ENCODE measurements at places on chromosomes 11 and 22.

DNA sequence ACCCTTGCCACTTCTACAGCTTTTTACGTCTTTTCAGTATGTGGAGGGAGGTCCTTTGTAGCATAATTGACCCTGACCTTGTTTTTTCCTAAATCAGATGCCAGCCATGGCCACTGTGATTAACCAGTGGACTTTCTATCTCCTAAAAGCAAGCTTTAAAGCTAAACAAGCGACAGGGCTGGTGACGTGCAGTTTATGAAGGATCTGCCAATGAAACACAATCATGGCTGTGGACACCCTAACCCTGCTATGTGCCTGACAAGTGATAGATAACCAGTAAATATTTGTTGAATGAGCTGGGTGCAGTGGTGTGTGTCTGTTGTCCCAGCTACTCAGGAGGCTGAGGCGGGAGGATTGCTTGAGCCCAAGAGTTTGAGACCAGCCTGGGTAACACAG, 64.2 kb downstream of the LIF start:
- no peak for DNase-seq

DNA sequence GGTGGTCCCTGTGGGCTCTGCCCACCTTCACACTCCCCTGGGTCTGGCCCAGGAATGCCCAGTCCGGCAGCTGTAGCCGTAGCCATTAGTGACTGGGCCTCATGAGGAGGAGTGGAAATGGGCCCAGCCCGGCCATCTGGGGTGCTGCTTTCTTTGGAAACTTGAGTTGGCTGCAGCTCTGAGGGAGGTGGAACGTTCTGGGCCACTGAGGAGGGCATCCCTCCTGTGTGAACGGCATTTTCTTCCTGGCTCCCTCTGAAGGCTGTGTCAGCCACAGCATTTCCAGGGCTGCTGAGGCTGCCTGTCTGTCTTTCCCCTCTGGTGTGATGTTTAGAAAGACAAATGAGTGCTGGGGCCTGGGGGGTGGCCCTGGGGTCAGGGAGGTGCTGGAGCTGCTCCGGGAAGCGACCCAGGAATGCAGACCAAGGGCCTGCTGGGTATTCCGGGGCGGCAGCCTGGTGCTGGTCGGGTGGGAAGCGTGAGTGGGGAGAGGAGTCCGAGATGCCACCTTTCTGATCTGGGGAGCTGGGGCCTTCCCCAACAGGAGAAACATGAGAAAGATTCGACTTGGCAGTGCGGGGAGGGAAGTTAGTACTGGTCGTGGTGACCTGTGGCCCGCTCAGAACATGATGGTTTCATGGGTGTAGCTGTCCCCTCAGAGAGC, 27.1 kb downstream of the PTDSS2 start:
- no peak for DNase-seq

DNA sequence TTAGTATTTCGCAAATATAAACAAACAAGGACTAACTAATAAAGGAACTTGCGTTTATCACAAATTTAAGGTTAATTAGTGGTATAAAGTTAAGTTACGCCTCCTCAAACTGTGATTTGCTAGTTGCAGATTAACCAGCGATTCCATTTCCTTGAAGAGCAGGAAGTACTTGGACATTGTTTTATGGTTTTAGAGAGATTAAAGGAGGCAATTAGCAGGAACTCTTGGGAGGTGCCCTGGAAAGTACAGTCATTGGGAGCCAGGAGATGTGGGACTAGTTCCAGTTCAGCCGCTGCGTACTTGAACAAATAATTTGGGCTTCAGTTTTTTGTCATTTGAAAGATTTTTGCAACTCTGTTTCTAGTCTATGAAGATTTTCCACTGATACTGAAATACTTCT, 3.3 kb downstream of the FAM118B start:
- peak; percentile 14 for DNase-seq

DNA sequence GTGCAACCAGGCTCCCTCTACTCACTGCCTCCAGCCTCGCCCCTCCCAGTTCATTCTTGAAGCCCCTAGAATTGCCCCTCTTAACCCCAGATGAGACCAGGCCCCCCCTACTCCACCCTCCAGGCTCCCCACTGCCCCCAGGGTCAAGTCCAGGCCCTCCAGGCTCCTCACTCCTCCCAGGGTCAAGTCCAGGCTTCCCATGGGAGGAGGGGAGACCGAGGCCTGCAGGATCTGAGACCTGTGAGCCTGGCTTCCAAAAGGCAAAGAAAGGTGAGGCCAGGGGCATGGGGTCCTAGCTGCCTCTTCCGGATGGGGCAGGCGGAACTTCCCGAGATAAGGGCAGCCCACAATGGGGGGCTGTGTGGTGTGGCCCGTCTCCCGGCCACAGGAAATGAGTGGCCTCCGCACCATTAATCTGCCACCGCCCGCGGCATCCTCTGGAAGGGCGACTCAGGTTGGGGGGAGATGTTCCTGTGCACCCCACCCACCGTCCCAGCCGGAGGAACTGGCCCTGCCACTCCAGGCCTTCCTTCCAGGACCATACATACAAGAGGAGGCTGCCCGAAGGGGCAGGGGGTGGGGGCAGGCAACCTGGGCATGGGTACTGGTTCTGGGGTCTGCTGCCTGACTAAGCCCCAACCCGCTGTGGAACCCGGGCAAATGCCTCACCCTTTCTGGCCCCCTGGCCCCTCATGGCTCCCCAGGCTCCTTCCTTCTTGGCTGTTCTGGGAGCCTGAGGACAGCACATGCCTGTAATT, 35.1 kb upstream of the WNT11 start:
- DNase-seq, result no peak

GRCh38 chr11:45180848-45181192, 34.4 kb downstream of the PRDM11 start:
- peak; percentile 85 for DNase-seq

- no peak for DNase-seq
Observed at GRCh38 chr11:14422814-14423182, 63.8 kb upstream of the RRAS2 start.

DNA sequence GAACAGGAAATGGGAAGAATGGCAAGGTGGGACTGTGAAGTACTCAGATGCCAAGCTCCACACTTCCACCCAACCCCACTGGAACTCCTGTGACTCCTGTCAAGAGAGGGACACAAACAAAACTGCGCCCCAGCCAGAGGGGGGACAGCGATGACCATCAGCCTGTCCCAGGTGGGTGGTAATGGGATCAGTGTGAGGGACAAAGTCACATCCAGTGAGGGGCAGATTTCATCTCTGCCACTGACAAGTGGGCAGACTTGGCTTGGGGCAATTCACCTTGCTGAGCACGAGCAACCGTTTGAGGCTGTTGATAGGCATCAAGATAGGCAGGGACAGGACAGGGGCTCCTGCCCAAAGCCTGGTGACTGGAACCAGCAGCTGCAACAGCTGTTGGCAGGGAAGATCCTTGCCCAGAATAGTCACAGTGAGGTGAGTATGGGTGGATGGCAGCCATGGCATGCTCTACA, 105.4 kb upstream of the PITPNB start:
- DNase-seq, result no peak

- no peak for DNase-seq
Observed at GRCh38 chr11:6455070-6455469, 14.3 kb upstream of the HPX start.

- no peak for DNase-seq
Observed at GRCh38 chr22:39360674-39361413, 11.1 kb downstream of the SYNGR1 start.

DNA sequence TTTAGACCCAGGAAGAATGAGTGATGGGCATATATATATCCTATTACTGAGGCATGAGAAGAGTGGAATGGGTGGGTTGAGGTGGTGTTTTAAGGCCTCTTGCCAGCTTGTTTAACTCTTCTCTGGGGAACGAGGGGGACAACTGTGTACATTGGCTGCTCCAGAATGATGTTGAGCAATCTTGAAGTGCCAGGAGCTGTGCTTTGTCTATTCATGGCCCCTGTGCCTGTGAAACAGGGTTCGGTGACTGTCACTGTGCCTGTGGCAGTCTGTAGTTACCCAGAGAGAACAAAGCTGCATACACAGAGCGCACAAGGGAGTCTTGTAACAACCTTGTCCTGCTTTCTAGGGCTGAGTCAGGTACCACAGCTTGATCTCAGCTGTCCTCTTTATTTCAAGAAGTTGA, 11.7 kb downstream of the LIMK2 start:
- no peak for DNase-seq

GRCh38 chr22:30643055-30643875, 7.7 kb downstream of the SLC35E4 start:
- DNase-seq, result no peak

DNA sequence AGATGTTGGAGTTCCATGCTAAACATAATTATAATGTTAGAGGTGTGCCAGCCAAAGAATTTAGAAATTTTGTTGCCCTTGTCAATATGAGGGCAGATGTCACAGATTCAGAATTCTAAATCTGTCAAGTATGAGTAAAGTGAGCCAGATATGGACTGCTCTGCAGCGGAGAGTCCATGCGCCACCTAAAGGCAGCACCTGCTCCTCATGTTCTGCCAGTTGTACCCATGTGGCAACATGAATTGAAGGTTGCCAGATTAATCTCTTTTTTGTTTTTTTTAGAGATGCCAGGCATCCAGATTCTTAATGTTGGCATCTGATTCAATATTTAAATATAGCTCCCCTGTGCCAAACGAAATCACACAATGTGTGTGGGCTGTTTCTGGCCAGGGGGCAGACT, 678.6 kb upstream of the ANO5 start:
- no peak for DNase-seq

DNA sequence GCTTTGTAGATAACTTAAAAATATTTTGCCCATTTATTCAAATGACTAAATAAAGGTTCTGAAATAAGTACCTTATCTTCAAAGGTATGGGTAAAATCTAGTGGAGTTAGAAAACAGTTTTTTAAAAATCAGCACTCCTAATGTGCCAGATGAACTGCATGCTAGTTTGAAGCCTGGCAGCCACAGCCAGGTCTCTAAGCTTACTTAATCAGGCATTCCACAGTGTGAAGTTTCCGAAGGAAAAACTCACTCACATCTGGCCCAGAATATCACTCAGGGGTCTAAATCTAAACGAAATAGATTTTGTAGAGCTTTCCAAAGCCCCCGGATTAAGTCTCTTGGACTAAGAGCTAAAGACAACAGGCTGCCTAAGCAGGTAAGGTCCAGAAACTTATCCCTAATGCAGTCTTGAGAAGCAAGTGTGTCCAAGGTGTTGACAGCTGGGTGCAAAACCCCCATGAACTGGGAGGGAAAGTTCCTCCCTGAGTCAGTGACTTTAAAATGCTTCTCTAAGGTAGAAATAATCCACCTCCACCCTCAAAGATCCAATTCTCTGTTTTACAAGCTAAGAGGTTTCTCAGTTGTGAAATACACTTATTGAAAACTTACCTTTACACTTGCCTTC, 157.6 kb downstream of the FCHSD2 start:
- no peak for DNase-seq

DNA sequence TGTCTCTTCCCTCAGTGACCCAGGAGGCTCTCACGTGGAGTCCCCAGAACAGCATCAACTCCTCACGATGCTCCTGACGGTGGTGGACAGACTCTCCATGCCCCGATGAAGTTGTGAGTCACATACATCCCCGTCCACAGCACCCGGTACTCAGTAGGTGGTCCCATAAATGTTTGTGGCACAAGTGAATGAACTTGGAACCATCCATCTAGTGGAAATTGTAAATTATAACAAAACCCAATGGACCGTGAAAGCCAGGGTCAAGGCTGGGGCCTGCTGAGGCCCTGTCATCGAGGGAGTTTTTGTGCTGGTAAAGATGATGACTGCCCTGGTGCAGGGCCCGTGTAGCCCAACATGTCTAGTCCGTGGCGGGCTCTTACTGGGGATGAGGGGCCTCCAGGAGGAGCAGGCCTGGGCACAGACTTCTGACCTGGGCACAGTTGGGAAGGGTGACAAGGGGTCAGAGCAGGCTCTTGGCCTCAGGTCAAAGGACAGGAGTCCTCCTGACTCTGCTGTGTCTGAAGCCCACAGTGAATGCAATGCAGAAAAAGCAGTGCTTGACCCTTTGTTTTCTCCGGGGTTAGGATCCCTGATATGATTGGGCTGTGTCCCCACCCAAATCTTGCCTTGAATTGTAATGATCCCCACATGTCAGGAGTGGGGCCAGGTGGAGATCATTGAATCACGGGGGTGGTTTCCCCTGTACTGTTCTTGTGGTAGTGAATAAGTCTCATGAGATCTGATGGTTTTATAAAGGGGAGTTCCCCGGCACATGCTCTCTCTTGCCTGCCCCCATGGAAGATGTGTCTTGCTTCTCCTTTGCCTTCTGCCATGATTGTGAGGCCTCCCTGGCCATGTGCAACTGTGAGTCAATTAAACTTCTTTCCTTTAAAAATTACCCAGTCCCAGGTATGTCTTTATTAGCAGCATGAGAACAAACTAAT, 20.0 kb upstream of the SMIM38 start:
- DNase-seq, result no peak

All from suppressor macrophage treated with lipopolysaccharide for 1 hour (primary cell).